Peyer's patch (tissue), 4 donors: ENCODE measurements at places on chromosomes 2 and 18. TPM values are rescaled to one million over a fixed set of nuclear protein-coding genes. Genes with fewer than 3 reads are reported as not detected.

GRCh38 chr2:159737292-159737916 is 25.1 kb downstream of the MARCHF7 start:
- no peak for DNase-seq

DNA sequence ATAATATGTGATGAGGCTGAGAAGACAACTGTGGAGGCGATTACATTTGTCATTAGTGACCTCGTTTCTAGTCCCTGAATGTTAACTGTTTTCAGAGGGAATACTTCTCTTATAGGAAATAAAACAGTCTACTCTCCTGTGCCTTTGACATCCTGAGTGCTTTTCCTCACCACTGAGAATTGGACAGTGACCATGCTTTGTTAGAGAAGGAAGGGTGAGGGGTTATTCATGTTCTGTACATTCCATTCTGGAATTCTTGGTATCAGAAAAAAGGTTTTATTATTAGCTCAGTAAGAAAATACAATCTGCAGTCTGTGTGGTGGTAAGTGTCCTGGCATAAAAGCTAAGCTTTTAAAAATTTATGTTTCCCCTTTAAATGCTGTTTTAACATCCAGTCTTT is 58.8 kb downstream of the PARD3B start:
- no peak for DNase-seq

DNA sequence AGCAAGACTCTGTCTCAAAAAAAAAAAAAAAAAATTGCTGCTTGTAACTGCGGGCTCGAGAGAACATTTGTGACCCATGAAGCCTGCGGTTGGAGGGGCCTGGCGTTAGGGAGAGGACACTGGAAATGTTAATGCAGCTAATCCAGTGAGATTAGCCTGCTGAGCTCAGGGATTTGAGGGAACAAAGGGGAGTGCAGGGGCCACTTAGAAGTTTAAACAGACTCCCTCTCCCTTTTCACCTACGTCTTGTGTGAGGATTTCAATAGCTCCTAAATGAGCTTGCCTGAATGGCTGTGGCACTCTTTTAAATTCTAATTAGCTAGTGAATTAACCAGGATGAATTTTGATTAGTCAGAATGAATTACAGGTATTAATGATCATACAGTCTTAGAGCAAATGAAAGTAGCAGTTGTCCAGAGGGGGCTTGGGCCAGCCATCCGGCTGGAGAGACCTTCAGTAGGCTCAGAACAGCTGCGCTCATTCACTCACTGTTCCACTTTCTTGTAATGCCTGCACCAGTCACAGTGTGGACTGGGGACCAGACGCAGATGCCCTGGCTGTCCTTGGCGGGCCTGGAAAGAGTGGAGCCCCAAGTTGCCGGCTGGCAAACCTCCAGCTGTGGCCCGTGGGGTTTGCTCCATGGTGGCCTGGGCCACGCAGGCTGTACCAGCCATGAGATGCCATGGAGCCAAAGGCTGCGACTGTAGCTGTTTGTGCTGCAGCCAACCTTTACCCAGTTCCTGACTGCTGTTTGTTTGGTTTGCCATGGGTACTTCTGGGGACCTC is 20.8 kb downstream of the LDLRAD4 start:
- no peak for DNase-seq

- DNase-seq, result no peak
Measured at GRCh38 chr2:235328991-235329390, 164.9 kb upstream of the AGAP1 start.

GRCh38 chr18:44997174-44997573 is 316.5 kb downstream of the SETBP1 start:
- DNase-seq, result no peak

Gene MARCO
- total RNA-seq, result 3.3 TPM

DNA sequence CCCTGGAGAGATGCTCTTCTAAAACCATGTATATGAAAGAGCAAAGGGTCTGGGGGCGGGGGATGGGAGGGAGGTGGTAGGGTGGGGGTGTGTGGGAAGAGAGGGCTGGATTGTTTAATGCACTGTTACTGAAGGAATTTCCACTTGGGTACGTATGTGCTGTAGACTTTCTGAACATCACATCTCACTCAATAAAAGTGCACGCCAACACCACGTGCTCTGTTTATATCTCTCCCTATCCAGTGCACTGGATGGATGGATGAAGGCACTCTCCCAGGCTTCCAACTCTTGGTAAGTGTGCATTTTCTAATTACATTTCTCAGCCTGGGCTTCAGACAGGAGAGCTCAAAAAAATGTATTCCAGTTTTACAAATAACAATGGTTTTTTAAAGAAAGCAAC is 184.3 kb upstream of the SIX2 start:
- no peak for DNase-seq

DNA sequence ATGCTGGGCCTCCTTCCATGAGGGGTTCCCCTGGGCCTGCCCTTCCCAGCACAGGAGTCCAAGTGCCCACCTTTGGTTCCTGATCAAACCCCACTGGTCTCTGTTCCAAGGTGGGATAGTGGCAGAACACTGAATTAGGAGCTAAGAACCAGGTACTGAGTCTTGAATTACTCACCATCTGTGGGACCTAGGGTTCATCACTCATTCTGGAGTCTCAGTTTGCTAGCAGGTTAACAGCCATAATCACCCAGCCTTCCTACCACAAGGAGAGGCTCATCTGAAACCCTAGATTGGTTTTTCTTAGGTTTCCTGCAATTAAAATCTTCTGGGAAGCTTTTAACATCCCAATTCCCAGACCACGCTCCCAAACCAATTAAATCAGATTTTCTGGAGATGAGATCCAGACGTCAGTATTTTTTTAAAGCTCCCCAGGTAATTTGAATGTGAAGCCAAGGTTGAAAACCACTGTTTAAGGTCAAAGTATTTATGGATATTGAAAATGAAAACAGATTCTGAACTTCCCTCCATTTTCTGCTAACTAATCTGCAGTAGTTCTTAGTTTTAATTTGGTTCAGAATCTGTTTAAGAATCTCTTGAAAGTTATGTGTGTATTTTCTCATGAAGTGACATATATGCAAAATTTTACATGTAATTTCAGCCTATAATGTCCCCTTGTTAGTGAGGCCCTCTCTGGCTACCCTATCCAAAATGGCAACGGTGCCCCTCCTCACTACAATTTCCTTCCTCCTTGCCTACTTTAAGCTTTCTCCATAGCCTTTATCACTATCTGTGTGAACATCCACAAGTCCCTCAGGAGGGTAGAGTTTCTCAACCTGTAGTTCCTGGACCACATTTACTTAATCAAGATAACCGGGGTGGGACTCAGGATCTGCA is 166.5 kb upstream of the CXCR4 start:
- DNase-seq, result no peak

DNA sequence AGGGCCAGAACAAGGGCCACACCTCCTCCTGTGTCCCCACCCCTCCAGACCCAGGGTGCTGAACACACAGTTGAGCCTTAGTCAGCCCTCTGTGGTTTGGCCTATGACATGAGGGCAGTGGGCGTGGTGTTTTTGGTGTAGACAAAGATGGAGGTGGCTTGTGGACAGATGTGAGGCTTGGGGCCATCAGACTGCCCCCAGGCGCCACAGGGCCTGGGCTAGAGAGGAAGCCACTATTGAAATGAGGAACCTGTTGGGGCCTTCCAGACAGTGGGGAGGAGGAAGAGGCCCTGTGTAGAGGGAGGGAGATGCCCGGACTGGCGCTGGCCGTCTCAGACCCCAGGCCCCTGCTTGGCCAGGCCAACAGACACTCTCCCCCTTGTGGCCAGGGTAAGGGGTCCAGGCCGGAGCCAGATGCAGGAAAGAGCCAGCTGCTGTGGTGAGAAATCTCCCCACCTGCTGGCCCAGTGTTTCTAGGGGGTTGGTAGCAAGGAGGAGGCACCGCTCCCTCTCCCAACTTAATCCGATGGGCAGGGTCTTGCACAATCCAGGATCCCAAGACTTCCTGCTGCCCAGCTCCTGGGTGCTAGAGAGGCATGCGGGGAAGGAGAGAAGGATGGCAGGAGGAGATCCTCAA is 53.8 kb downstream of the SMAD7 start:
- peak; percentile 64 for DNase-seq

GRCh38 chr2:205462681-205463345 is 219.5 kb upstream of the NRP2 start:
- no peak for DNase-seq

GRCh38 chr2:61172671-61173070 is 10.7 kb downstream of the C2orf74 start:
- no peak for DNase-seq

Gene SNTG2
- total RNA-seq, result 5.0 TPM

- DNase-seq, result no peak
Measured at GRCh38 chr2:122445003-122445402, 689.6 kb downstream of the TSN start.

GRCh38 chr18:41395695-41396094 is 559.3 kb upstream of the PIK3C3 start:
- DNase-seq, result no peak

Gene GKN1
- not detected for total RNA-seq

DNA sequence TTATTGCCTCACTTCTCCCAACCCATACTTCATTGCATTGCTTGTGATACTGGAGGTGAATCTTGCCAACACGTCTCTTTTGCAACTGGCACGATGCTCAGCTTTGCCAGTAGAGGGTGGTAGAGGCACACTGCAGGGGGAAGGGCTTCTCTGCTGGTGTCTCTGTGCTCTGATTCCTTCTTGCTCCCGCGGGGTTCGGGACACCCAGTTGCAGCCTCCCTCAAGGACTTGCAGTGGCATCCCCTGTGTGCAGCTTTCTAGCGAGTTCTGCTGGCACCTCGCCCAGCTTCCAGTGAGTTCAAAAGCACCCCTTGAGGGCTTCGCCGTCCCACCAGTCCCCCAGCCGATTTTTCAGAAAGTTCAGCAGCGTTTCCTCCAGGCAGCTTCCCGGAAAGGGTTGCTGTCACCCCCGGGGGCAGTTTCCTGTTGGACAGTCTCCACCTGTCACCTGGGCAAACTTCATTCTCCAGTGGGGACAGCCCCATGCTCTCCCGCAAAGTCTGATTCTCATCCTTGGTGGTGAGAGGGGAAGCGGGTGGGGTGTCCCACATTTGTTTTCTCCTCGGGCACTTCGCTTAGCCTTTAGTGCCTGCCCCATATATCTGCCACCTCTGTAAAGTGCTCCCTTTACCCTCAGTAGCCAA is 35.4 kb upstream of the EN1 start:
- DNase-seq, result peak; percentile 65
